Testis (tissue), 5 donors: ENCODE measurements at places on chromosomes 16 and 17.
A peak's percentile ranks its signal among the peaks of the same experiment; 100 is the strongest.

- DNase-seq: no peak
These were observed 10.7 kb downstream of the HIRIP3 start for GRCh38 chr16:29984764-29985147.

GRCh38 chr16:63289834-63290460, 1253.7 kb upstream of the CDH8 start:
- DNase-seq: peak; percentile 66

DNA sequence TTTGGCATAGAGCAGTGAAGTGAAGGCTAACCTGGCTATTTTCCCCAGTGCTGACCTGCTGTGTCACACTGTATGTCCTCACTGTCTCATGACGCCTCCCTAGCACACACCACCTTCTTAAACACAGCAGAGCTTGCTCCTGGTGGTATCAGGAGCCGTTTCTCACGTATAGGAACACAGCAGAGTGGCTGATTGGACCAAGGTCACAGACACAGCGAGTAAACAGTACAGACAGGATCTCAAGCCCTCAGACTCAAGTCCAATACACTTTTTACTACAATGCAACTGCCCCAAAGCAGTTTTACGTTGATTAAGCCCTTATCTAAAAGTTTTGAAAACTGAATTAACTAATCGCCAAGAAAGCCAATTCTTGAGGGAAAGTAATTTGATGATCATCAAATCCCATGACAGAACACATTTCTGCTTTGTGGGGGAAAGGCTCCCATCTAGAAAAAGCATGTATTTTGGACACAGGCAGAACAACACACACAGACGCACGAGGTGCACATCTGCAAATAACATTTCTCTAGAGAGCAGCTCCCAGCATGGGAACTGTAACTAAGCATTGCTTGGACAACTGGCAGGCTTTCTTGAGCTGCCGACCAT, 15.2 kb downstream of the ARHGAP17 start:
- DNase-seq: peak; percentile 47

GRCh38 chr17:75853433-75853832, 1.7 kb downstream of the WBP2 start:
- no peak for DNase-seq

GRCh38 chr17:30545024-30545423, 67.8 kb downstream of the GOSR1 start:
- DNase-seq: no peak

DNA sequence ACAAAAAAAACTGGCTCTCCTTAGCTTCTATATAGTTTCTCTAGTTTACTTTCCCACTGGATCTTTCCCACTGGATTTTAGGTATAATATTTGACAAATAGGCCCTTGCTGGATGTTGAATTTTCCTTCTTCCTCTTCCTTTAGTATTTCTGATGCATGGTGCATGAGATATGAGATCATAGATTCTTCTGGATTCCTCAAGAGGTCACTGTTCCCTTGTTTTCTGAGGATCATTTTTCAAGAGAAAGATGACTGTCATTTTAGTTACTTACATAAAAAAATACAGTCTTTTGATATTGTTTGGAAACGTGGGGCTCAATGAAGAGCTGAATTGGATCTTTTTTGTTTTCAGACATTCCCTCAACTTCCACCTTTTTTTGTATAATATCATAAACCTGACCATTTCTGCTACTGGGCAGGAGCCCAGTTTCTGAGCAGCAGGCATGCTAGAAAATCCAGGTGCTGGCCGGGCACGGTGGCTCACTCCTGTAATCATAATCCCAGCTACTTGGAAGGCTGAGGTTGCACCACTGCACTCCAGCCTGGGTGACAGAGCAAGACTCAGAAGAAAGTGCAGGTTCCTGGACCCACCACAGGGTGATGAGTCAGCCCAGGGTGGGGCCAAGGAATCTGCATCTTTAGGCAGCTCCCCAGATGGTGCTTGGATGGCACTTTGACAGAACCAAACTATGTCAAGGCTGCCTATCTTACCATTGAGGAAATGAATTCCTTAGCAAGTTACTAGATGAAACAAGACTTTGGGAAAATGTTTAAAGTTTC, 70.3 kb downstream of the SDR42E1 start:
- DNase-seq: no peak

DNA sequence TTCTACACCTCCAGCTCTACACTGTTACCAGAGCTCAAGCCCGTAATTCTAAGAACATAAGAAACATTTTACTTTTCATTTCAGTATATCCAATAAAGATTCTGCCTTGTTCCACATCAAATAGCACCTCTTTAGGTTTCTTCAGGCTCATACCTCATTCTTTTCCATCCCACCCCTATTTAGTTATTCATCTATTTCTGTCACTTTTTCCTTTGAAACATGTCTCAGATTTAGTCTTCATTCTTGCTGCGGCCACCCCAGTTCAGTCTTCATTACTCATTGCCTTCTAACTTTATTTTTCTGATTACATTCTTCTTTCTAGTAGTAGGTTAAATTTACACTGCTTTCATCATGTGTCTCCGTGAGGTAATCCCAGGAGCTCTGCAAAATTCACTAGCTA, 33.5 kb downstream of the PPM1E start:
- no peak for DNase-seq

DNA sequence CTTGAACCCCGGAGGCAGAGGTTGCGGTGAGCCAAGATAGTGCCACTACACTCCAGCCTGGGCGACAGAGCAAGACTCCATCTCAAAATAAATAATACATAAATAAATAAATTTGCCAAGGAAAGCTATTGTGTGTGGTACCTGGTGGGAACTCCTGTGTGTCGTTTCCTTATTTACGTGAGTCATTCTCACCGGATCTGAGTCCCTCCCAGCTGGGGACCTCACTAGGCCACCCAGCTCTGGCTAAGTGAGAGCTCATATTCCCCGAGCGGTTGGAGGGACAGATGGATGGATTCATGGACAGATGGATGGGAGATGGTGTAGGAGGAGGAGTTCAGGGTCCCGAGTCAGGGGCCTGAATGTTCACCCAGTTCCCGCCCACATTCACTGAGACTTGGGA, 22.9 kb upstream of the C1QL1 start:
- DNase-seq: no peak

- DNase-seq: no peak
These were observed 557 bp upstream of the CX3CL1 start for GRCh38 chr16:57371494-57372371.
